Stimulated activated CD4-positive, alpha-beta T cell treated with anti-CD3 and anti-CD28 coated beads, Interleukin-2, amount 100 ng/mL, for 4 hours (primary cell): ENCODE measurements at places on chromosomes 6 and 20.

DNA sequence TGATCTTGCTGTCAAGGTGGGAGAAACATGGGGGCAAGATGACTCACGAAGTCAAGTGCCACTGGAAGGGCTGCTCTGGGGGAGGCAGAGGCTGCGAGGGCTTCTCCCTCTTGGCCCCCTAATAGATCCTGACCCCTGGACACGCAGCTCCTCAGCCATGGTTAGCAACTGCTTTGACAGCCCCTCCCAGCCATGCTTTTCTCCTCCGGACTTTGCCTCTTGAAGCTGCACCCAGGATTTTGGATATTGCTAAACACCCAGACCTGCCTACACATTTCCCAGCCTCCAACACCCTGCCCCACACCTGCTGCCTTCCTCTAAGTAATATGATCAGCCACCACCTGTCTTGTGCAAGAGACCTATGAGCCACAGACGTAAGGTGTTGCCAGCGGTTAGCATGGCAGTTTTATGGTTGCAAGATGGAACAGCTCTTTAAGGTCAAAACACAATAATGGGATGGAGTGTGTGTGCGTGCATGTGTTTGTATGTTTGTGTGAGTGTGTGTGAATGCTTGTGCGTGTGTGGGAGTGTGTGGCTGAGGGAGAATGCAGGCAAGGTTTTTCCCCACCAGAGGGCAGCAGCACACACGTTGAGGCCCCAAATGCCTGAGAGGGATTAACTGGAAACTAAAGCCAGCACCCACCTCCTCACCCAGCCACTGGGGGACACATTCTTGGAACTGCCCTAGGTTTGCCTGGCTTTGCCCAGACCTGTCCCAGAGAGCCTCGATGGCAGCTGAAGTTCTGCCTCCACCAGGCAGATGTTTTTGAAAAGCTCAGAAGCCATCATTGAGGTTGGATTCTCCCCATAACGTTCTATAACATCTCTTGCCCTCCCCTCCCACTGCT lies 2.5 kb downstream of the IP6K3 start:
- peak; percentile 67 for DNase-seq

DNA sequence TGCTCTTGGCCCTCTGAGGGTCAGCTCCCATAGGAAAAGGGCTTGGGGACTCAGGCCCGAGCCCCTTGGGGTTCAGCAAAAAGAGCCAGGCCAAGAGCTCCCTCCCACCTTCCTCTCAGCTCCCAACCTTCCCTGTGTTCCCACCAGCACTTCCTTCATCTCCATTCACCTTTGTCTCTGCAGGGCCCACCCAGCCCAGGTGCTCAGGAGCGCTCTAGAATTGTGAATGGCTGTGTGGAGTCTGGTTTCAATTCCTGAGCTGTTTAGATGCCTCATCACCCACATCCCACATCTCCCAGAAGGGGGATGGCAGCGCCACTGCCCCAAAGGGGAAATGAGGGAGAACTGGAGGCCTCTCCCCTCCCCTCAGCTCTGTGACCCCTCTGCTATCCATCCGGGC lies 7.7 kb downstream of the GRM4 start:
- no peak for DNase-seq

- DNase-seq: no peak
These were observed 182.6 kb downstream of the DHX35 start for GRCh38 chr20:39144757-39145156.

GRCh38 chr6:154320181-154320580 lies 36.4 kb downstream of the IPCEF1 start:
- no peak for DNase-seq

- no peak for DNase-seq
These were observed 598.4 kb upstream of the MARCKS start for GRCh38 chr6:113258771-113259170.

DNA sequence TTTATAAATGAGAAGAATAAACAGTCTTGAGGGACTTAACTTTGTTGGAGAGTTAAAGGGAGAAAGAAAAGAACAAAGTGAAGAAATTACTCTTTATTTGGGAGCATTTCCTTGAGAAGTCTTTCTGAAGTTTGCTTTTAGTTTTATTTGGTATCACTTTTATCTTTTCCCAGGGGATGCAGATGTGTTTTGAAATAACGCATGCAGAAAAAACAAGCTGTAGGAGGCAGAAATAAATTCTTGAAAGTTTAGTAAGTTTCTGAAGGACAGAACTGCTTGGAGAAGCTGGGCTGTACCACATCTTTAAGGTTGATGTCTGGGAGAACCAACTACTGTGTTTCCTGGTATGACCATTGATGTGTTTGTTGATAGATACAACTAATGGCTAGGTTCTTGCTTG lies 75.0 kb downstream of the PLCB4 start:
- DNase-seq: no peak

GRCh38 chr6:99492092-99492491 lies 23.1 kb downstream of the USP45 start:
- no peak for DNase-seq

GRCh38 chr6:115360602-115361325 lies 699.9 kb downstream of the FRK start:
- no peak for DNase-seq

GRCh38 chr6:24378473-24379097 lies 20.7 kb upstream of the DCDC2 start:
- DNase-seq: no peak

DNA sequence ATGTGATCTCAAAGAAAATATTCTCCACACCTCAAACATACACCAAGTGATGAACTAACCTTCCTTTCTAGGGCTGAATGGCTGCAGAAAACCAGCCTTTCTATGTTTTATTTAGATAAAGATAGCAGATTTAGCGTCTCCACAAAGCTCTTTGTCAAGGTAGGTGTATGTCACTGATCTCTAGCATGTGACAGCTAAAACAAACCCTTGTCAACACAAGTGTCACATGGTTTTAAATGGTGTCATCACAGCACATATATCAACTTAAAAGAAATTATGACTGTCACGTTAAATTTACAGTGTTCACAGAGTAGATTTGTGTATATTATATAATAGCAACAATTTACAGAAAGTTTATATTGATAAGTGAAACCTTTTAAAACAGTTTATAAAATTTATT lies 58.3 kb downstream of the TENT5A start:
- no peak for DNase-seq

DNA sequence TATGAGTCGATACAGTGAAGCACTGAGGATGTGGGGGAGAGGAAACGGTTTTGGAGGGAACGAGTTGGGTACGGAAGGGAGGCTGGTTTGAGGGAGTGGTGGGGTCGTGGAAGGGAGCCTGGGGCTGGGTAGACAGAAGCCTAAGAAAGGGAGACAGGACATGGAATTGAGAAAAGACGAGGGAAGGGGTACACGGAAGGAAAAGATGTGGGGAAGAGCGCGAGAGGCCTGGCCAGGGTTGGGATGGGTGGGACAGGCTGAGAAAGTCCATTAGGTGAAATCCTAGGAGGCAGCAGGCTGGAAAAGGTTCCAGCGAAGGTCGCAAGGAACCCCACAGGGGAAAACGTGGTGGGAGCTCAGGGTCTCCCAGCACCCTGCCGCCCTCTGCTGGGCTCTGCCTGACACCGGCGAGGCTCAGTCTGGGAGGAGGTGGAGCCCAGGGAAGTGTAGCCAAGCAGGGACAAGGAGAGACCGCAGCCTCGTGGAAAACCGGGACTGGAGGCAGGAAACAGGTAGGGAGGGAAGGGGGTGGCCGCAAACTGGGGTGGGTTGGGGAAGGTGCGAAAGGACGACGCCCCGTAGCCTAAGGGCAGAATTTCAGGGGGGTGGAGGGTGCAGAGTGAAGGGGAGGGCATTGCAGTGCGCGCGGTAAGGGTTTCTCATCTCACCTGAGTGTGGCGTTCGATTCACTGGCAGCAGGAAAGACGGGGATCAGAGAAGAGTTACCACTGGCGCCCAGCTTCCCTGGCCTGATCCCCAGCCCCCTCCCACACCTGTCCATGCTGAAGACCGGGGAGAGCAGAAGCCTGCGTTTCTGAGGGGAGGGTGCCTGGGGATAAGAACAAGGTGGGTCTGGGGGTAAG lies 4.3 kb downstream of the GABBR1 start:
- peak; percentile 45 for DNase-seq

GRCh38 chr20:17525650-17526049 lies 5.5 kb downstream of the BFSP1 start:
- no peak for DNase-seq

- DNase-seq: no peak
These were observed 60.7 kb upstream of the PROKR2 start for GRCh38 chr20:5377484-5377883.

DNA sequence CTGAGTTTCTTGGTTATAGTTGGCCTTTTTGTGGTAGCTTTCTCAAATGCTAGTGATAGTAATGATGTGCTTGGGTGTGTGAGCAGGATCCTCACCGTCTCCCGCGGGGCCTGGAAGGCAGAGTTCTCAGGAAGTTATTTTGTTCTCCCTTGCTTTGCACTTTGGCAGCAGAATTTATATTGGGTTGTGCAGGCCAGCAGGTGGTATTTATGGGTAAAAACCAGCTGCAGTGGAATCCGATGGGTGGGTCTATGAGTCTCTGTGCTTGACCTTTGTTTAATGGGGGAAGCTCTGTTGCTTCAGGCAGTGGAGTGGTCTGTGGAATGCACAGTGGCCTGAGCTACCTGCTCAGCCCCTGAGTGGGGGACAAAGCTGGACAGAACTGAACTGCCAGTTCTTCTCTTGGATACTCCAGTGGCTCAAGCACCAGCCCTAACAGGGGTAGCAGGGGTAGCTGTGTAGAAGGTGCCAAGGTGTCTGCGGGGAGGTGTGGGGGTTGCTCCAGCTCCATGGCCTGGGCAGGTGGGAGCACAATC lies 27.3 kb downstream of the IGF2R start:
- DNase-seq: no peak

- DNase-seq: no peak
These were observed 818 bp upstream of the MDGA1 start for GRCh38 chr6:37698264-37699137.

GRCh38 chr20:45153147-45153546 lies 21.6 kb upstream of the PI3 start:
- no peak for DNase-seq

- no peak for DNase-seq
These were observed 67.6 kb upstream of the BTBD3 start for GRCh38 chr20:11849976-11850670.

DNA sequence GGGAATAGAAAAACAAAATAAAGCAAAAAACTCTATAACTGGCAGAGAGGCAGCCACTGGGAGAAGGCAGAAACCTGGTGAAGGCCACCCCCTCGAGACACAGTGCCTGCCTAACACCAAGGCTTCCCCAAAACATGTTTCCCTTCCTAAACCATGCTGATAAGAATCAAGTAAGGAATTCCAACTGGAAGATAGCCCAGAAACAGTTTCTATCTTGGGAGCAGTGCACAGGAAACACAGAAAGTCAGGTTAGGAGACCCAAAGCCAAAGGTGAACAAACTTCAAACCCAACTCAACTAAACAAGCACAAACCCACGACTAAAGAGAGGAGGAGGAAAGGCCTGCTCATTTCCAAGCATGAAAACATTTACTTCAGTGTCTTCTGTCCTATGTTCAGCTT lies 433.7 kb upstream of the RGS17 start:
- DNase-seq: no peak

DNA sequence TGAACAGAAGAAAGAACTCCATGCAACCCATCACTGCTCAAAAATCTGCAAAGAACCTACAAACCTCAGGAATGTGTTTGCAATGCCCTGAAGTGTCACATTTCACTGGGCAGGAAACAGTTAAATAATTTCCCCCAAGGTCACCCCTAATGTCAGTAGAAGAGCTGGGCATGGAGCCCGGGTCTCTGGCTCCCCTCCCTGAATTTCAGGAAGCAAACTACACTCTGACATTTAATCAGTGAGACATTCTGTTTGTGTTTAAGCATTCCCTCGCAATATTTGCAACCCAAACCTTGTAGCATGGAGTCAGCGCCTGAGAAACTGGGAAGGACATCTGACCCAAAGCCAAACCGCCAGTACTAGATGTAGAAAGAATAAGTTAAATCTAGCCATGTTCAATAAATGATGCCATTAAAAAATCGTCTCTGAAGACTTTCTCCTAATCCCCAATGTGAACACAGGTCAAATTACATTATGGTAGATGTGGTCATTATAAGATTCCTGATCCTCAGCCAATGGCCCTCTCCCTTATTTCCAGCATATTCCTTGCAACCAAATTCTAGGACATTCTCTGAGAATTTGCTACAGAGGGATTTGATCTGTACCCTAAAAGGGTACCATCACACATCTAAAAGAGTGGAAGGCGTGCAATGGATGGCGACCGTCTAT lies 91.2 kb upstream of the ADTRP start:
- no peak for DNase-seq

DNA sequence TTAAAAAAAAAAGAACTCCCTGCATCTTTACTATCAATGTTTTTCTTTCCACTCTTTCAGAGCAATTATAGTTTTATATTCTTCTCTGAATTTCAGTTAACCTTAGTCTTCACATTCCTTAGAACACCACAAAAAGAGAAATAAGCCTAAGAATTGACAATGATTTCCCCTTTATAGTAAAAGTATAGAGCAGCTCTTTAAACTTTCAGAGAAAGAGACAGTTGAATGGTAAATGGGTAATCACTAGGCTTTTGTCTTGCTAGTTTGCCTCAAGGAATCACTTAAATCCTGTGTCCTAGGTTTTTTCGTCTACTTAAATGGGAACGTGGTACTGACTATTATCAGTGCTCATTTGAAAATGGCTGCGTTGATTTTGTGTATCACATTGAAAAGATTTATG lies 31.8 kb downstream of the SLX4IP start:
- no peak for DNase-seq

GRCh38 chr6:120945905-120946594 lies 388.2 kb downstream of the TBC1D32 start:
- DNase-seq: no peak

DNA sequence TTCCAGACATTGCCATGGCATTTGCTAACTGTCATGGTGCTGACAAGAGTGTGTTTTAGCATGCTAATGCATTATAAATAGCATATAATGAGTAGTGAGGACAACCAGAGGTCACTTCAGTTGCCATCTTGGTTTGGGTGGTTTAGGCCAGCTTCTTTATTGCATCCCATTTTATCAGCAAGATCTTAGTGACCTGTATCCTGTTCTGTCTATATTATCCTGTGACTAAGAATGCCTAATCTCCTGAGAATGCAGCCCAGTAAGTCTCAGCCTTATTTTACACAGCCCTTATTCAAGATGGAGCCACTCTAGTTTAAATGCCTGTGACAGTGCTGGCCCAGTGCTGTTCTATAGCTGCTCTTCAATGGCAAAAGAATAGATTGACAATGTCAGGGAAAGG lies 781.0 kb upstream of the ADGRB3 start:
- no peak for DNase-seq

DNA sequence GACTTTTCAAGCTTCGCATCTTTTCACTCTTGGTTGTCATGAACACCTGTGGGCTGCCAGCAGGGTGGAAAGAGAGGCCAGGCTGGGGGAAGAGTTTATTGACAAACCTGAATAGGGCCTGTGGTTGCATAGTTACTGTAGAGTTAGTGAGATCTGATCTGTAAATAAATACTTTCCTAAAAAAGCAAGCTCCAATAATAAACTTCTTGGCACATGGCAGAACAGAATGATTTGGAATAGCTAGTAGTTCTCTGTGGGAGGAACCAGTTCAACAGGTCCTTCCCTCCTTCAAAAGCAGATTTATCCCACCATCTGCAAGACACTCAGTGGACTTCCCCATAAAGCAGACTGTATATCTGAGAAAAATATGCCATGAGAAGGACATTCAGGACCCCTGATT lies 445.0 kb downstream of the HACE1 start:
- no peak for DNase-seq

GRCh38 chr6:96931198-96931597 lies 6.7 kb downstream of the KLHL32 start:
- DNase-seq: no peak

- DNase-seq: no peak
These were observed 10.5 kb downstream of the ZBTB2 start for GRCh38 chr6:151380848-151381205.

GRCh38 chr6:105981002-105981887 lies 104.9 kb upstream of the PRDM1 start:
- peak; percentile 10 for DNase-seq

GRCh38 chr6:135128268-135128914 lies 52.7 kb upstream of the MYB start:
- peak; percentile 50 for DNase-seq
